ENCODE measurements at places on chromosomes 11 and 22.

DNA sequence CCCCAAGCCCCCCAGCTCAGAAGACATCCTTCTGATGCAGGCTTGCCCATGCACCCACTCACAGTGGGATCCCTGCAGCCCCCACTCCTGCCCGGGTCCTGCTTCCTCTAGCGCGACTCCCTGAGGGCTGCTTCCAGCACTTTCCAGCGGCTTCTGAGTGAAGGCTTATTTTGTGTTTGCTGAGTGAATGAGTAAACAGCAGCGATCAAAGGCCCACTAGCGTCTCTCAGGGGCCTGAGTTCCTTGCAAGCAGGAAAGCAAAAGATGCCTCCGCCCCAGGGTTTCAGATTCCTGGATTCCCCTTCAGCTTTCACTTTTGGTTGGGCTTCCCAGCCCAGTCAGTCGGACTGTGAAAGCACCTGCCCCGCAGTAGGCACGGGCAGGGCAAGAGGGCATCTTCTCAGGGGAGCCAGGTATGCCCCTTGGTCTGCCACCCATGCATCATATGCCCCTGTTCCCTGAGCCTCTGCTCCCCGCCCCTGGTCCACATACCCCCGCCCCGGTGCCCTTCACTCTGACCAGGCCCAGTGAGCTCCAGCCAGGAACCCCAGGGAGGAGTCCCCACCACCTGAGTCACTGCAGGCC is 9.2 kb downstream of the FADD start:
- no peak for DNase-seq

- no peak for DNase-seq
Observed at GRCh38 chr11:122023614-122024250, 92.3 kb downstream of the BLID start.

DNA sequence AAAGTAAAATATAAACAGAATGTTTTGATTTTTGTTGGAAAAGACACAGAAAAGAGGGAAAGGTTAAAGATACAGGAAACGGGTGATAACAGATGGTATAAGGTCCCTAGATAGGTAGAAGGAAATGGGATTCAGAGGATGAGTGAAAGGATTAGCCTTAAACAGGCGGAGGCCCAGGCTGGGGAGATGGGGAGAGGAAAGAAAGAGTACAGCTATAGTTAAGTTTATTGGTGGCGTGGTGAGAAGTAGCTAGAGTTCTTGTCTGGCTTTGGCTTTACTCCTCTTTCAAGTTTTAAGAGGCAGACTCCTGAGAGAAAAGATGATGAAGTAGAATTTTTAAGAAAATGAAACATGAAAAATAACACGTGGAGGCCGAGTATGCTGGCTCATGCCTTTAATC is 13.7 kb downstream of the ZBTB44 start:
- DNase-seq, result no peak

- no peak for DNase-seq
Observed at GRCh38 chr11:124944565-124944964, 8.7 kb upstream of the HEPACAM start.

GRCh38 chr22:29136782-29137700 is 64.2 kb downstream of the KREMEN1 start:
- DNase-seq, result no peak

GRCh38 chr11:105181100-105181499 is 41.5 kb upstream of the CARD18 start:
- peak; percentile 90 for DNase-seq

- DNase-seq, result no peak
Observed at GRCh38 chr11:45926001-45926401, 3.5 kb downstream of the LARGE2 start.

- DNase-seq, result no peak
Observed at GRCh38 chr22:42655693-42656092, 6.5 kb upstream of the CYB5R3 start.

DNA sequence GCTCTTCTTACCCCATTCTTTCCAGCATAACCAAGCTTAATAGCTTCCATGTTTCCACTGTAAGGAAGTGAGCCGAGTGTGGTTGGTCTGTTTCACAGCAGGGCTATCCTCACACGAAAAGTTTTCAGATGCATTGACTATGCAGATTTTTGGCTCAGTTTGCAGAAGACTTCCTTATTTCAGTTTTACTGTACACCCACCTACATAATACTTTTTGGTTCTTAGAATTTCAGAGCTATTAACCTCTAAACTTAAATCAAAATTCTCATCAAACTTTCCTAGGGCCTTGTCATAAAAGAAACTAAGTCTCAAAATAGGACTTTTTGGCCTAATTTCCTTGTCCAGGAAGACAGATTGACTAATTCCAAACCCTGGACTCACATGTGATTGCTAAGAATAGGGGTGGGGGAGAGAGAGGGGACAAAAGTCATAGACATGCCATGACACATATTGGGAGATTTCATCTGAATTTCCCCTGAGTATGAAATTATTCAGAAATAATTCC is 7.3 kb upstream of the EHF start:
- DNase-seq, result no peak

GRCh38 chr22:39395936-39396796 is 3.4 kb upstream of the TAB1 start:
- no peak for DNase-seq
